ENCODE measurements at places on chromosomes 1 and 21. TPM values are rescaled to one million over a fixed set of nuclear protein-coding genes. Genes with fewer than 3 reads are reported as not detected.

LTN1 gene
- 30.0 TPM for polyA plus RNA-seq

- DNase-seq: no peak
These were observed 10.8 kb downstream of the KCNN3 start for GRCh38 chr1:154859151-154859785.

- DNase-seq: no peak
These were observed 61.6 kb downstream of the EDEM3 start for GRCh38 chr1:184693011-184693410.

DNA sequence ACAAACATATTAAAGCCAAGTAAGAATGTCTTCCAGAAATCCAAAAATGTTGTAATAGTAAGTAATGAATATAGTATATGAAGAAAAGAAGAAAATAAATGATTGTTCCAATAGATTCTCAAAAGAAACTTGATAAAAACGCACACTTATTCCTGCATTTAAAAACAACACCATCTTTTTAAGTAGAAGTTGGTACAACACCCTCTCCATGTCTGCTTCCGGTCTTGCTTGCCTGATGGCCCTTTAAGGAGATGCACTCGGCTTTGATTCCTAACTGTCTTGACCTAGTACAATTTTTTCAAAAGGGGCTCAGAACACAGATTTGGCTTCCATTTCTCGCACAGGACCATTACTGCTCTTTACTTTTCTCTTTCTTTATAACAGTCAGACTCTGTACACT lies 9.0 kb downstream of the CLCA1 start:
- no peak for DNase-seq

GRCh38 chr1:184792450-184792969 lies 37.9 kb upstream of the EDEM3 start:
- no peak for DNase-seq

GRCh38 chr1:245463392-245464165 lies 308.8 kb downstream of the KIF26B start:
- no peak for DNase-seq

- DNase-seq: no peak
These were observed 33.6 kb downstream of the RPRD2 start for GRCh38 chr1:150397392-150398032.

LINGO4 gene
- 0.03 TPM for polyA plus RNA-seq

GRCh38 chr1:173302890-173303829 lies 96.0 kb upstream of the TNFSF4 start:
- no peak for DNase-seq

DNA sequence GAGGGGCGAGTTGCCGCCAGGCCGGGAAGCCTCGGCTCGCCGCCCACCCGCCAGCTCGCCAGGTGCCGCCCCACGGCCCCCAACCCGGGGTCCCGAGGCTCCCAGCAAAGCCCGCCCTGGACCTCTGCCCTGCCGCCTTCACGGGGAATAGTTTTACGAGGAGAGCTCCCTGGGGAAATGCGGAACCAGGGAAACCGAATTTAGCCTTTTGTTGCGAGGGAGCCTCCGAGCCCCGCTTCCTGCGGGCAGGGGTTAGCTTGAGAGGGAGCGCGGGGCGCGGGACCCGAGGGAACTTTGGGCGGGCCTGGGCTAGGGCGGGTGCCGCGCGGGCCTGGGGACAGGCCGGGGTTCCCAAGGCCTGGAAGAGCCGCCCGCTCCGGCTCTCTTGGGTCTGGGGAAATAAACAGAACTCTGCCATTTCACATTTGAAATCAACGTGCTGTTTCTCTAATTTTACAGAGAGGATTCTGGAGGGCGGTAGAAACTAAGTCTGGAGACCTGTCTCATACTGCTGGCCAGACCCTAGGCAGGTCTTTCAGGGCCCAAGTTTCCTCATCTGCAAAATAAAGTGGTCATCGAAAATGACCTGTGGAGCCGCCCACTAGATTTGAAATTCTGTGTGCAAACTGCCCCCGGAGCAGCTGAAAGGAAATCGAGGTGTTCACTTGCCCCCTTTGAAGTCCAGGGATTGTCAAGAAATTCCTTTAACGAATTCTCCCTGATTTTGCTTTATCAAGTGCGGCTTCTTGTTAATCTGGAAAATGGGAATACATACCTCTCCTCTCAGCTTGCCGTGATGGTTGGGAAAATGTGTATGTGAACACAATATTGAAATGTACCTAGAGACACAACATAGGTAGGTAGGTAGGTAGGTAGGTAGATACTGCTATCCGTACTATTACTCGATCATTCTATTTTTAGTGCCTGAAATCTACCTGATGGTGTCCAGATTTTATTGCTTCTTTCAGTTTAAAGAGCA lies 749 bp upstream of the GLUL start:
- no peak for DNase-seq

EPS15 gene
- 38.0 TPM for polyA plus RNA-seq

LCE1C gene
- not detected for polyA plus RNA-seq

GRCh38 chr21:30518876-30519275 lies 16.9 kb upstream of the KRTAP19-5 start:
- no peak for DNase-seq

DNA sequence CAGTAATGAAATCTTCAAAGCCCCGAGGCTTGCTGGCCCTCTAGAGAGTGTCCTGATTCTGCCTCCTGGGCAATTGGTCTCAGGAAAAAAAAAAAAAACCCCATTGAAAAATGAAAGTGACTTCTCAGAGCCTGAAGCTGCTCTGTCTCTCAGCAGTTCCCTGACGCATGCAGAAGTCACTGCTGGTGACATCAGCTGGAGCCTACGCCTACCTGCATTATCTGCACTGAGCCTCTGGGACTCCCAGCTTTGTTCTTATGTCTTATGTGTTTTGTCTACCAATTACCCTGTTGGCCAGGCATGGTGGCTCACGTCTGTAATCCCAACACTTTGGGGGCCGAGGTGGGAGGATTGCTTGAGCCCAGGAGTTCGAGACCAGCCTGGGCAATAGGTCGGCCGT lies 10.1 kb upstream of the SLC25A33 start:
- DNase-seq: no peak

DNA sequence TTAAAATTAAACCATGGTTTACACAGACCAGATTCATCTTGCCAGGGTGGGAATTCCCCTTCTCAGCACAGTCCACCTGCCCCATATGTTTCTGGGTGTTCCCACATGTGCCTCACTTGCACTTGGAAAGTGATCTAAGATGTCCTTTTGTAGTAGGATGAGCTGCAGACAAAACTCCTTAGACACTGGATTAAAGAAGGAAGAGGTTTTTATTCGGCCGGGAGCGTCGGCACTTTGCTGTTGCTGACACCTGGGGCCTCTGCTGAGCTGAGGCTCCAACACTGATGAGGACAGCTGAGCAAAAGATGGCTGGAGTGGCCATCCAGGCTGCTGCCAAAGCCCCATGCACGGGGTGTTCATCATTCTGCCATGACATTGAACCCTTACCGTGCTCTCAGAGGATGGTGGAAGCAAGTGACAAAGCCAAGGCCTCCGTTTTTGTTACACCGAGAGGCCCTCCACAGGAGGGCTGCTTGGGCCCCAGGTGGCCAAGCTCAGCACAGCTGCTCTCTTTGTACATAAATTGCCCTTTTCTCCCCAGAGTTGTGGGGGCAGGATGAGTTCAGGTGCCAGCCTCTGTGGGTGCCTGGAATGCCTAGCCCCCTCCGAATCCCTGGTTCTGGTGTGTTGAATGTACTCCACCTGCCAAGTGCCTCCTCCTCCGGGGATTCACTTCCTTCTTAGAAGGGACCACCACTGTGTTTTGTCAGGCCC lies 7.3 kb upstream of the ACOT11 start:
- no peak for DNase-seq

GRCh38 chr1:164709126-164709525 lies 150.1 kb downstream of the PBX1 start:
- no peak for DNase-seq

GRCh38 chr21:40021558-40022351 lies 154.5 kb downstream of the PCP4 start:
- DNase-seq: no peak

- DNase-seq: no peak
These were observed 3.5 kb downstream of the CEP170 start for GRCh38 chr1:243251539-243251938.

- DNase-seq: no peak
These were observed 63.2 kb downstream of the KIF26B start for GRCh38 chr1:245217853-245218608.

DNA sequence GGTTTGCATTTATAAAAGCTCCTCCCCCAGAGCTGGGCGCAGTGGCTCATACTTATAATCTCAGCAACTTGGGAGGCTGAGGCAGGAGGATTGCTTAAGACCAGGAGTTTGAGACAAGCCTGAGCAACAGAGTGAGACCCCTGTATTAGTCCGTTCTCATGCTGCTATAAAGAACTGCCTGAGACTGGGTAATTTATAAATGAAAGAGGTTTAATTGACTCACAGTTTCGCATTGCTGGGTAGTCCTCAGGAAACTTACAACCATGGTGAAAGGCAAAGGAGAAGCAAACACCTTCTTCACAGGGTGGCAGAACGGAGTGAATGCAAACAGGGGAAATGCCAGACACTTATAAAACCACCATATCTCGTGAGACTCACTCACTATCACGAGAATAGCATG lies 52.5 kb downstream of the ZNF684 start:
- DNase-seq: no peak

GRCh38 chr21:33989440-33989839 lies 73.8 kb upstream of the ATP5PO start:
- DNase-seq: no peak
